ENCODE measurements at places on chromosomes 6 and 20.
A peak's percentile ranks its signal among the peaks of the same experiment; 100 is the strongest.

- DNase-seq: no peak
Observed at GRCh38 chr6:25925876-25926275, 4.6 kb downstream of the SLC17A2 start.

DNA sequence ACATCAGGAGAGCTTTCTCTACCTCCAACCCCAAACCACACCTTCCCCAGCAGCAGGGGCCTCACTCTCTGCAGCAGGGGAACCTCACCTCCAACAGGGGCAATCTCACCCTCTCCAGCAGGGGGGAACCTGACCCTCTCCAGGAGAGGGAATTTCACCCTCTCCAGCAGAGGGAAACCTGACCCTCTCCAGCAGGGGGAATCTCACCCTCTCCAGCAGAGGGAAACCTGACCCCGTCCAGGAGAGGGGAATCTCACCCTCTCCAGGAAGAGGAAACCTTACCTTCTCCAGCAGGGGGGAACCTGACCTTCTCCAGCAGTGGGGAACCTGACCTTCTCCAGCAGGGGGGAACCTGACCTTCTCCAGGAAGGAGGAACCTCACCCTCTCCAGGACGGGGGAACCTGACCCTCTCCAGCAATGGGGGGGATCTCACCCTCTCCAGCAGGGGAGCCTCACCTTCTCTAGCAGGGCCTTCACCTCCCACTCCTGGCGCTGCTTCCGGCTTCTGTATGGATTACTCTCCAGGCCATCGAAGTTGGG lies 3.1 kb downstream of the B3GALT4 start:
- DNase-seq: no peak

DNA sequence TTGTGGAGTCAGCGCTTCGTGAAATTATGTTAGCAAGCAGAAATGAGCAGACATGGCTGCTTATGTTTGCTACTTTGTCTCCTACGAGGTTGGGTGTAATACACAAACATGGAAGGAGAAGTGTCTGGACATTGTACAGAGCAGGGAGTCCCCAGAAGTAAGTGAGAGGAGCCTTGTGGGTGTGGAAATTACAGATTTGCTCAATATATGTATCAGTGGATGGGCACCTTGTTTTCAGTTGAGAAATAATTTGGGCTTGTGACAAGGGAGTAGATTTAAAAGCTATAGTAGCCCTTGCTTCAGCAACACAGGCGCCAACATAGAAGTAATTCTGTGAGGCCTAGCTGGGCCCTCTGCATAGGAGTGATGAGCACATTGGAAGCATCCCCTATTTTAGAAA lies 49.2 kb downstream of the HECA start:
- DNase-seq: no peak

DNA sequence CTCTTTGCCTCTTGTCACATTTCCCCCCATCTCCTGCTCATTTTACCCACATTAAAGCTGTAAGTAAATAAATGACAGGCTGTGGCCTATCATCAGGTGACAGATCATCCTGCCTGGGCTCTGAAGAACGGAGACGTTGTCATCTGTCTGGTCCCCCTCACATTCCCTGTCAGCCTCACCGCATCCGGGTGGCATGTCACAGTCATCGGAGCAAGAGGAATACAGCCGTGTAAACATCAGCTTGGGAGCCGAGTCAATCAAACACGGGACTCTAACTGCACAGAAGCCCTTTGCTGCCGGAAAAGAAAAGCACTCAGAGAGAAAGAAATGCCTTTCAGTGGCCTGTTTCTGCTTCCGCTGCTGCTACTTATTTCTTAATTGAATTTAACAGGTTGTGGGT lies 371.9 kb upstream of the ID4 start:
- DNase-seq: no peak

GRCh38 chr6:34556031-34556471 lies at the start of gene SPDEF:
SPDEF (minus strand) TSS chr6:34556329; CDS start chr6:34544455, 11,874 bp downstream.
- no peak for DNase-seq

DNA sequence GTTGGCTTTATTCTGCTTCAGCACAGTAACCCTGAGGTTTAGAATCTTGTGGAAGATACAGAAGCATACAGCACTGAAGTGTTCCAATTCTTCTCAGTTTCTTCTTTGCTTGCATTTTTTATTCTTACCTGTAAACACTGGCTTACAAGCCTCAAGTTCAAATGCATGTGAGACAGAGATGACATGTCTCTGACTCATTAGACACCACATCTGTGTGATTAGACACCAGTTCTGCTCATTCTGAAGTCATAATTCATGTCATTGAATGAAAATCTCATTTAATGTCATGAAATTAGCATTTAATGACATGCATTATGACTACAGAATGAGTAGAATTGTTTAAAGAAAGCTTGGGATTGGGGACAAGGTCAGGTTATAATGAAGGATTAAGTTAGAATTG lies 5.8 kb downstream of the GZF1 start:
- no peak for DNase-seq

- DNase-seq: no peak
Observed at GRCh38 chr6:159110013-159110412, 59.2 kb upstream of the FNDC1 start.

DNA sequence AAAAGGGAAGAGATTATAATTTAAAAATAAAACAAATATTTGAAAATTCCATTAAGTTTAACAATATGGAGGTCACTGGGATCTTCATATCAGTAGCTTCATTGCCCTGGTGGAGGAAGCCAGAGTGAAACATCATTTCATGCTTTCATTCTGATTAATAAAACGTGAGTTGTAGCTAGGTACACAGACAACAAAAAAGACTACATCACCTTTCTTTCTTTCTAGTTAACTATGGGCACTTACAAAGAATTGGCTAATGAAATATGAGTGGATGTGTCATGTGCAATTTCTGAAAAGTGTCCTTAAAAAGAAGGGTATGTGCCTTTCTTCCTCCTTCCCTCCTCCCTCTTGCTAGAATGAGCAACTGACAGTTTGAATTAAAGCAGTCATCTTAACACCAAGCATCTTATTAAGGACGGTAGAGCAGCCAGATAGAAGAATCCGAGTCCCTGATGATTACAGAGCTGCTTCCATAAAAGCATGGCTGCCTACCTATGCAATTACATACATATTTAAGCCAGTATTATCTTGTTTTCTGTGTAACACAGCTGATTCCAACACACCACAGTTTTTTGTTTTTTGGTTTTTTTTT lies 3.4 kb downstream of the SERAC1 start:
- no peak for DNase-seq

GRCh38 chr6:114638341-114638740 lies 295.5 kb upstream of the HS3ST5 start:
- DNase-seq: peak; percentile 20

- DNase-seq: no peak
Observed at GRCh38 chr6:133594652-133595110, 294.2 kb upstream of the TCF21 start.

GRCh38 chr6:127207591-127208120 lies 59.0 kb upstream of the RNF146 start:
- DNase-seq: no peak

DNA sequence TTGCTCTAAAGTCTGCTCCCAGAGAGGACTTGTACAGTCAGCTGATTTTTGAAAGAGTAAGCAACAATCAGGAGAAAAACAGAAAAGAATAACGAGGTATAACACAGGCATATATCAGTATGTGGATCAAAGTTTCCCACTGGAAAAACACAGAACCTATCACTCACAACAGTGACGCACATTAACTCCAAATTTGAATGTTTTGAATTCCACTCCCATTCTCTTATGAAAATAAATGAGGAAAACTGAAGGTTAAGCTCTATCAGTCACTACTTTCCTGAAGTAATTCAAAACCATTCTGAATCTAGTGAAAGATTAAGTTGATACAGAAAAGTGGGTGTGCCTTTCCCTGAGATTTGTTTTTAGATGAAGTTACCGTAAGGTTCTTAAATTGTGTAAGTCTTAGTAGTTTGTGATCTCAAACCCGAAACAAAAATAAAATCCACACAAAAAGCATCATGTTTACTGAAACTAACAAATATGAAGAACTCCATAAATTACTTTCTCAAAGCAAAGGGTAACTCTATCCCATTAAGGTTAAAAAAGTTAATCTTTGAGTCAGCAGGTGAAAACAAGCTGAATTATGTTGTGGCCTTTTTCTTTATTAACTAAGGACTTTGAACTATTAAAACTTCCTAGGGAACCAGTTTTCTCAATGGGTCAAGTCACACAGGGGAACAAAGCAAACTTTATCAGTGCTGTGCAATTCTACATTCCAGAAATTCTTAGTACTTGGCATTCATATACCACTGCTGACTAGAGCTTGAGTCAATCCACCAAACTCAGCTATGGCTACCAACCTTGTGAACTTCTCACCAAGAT lies 115.7 kb downstream of the OGFRL1 start:
- no peak for DNase-seq

DNA sequence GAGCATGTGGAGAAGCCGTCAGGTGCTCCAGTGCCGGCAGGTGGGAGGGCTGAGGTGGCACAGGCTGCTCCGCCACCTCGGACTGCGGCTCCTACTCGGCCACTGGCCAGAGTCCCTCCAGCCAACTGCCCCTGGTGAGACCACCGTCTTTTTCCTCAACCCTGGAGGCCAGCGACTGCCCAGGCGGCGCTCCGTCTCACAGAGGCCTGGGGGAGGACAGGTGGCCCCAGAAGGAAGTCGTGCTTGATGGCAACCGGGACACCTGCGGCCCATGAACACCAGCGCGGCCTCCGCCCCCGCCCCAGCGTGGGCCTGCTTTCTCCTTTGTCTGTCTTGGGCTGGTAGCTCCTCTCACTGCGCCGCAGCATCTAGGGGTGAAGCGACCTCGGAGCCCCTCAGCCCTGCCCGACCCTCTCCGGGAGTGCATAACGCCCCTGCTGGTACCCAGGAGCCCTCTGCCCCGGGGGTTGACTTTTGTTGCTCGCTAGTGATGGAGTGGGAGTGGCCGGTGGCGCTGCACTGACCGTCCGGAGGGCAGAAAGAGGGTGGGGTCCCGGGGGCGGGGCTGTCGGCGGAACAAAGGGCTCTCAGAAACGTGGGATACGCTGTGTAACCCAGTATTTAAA lies 706 bp upstream of the TUBB2B start:
- no peak for DNase-seq

- no peak for DNase-seq
Observed at GRCh38 chr6:4581468-4582385, 194.5 kb upstream of the CDYL start.

GRCh38 chr20:3166913-3167342 lies 6.4 kb downstream of the LZTS3 start:
- no peak for DNase-seq

- no peak for DNase-seq
Observed at GRCh38 chr6:125014661-125014957, 52.4 kb downstream of the RNF217 start.

DNA sequence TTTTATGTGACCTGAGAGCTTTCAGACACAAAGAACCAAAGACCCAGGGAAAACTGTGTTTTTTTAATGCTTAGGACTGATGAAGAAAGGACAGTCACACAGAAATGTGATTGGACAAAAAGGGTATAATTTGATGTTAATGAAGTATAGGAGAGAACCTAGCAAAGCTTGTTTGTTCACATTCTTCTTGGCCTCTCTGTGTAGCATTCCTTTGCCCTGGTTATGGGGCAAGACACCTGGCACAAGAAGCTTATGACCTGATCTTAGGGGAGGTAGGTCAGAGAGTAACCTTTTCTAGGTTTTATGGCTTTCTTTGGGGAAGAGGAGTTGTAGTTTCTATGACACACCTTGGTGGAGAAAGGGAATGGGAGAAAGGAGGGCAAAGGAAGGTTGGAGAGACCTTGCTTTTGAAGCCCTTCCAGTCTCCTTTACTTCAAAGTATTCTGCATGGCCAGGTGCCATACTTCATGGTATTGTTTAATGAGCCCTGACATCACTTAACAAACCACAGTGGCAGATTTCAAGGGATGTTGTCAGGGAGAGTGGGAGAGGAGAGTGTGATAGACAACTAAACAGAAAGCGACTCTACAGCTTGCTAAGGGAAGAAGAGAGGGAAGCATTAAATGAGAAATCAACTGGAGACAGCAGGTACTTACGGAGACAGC lies 701.8 kb upstream of the FLRT3 start:
- DNase-seq: no peak

DNA sequence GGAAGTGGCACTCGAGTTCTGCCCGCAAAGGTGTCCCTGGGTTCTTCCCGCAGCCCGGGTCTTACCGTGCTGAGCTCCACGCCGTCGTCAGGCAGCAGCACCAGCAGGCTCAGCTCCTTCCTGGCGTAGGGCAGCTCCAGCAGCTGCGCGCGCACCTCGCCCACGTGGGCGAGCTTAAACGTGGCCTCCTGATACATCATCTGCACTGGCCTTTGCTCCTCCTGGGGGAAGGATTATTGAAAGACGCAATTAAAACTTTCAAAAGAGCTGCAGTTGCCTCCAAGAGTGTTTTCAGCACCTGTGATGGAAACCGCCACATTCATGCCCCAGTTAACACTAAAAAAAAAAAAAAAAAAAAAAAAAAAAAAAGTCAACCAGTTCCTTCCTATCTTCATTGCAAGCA lies 11.3 kb downstream of the SERPINB9 start:
- peak; percentile 70 for DNase-seq

DNA sequence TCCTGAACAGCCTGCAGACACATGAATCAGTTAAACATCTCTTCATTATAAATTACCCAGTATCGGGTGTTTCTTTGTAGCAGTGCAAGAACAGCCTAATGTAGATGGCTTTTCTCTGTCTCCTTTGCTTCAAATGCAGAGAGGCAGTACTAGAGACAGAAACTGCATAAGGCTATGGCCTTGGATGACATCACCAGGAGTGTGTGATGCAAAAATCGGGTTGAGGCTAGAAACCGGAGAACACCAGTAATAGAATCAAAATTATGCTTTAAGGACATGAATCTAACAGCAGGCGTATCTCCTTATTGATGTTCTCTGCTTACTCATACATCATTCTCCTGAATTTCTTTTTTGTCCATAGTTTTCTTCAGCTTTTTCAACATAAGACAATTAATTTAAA lies 49.3 kb upstream of the FLRT3 start:
- DNase-seq: no peak

DNA sequence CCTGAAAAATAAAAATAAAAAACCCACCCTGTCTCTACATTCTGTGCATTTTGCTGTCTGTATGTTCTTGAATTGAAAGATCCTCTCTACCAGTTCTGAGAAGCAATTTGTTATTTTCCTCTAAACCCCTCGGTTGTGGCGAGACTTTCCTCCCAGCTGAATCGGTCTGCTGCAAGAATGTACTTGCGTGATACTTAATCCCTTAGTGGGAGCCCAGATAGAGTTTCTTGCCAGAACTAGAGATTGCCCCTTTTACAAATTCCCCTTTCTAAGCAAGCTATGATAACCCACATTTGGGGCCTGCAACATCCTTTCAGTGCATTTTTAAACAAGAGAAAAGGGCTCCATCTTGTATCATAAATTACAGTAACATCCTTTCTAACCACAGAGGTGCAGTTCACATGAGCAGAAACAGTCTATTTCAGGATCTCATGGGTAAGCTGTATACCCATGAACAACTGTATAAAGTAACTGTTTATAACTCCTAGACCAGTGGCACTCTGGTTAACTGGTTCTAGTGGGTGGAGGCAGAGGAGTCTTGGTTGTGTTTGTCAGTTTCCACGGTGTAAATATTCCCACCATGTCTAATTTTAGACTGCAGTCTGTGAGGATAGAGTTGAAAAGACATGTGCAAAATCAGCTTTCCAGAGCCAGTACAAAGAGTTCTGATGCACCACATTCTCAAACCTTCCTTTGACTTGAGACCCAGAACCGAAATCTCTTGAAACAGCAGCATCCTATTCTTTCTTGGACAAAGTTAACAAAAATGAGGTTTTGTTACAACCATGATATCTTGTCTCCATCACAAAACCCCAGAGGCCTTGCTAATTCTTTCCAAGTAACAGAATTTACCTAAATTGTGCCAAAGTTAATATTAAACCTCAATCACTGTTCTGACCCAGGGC lies 113.1 kb upstream of the ZNF217 start:
- no peak for DNase-seq

Measured in femur (tissue), 1 donor.